ENCODE measurements at places on chromosomes 5 and 9. TPM values are rescaled to one million over a fixed set of nuclear protein-coding genes. Genes with fewer than 3 reads are reported as not detected.

DNA sequence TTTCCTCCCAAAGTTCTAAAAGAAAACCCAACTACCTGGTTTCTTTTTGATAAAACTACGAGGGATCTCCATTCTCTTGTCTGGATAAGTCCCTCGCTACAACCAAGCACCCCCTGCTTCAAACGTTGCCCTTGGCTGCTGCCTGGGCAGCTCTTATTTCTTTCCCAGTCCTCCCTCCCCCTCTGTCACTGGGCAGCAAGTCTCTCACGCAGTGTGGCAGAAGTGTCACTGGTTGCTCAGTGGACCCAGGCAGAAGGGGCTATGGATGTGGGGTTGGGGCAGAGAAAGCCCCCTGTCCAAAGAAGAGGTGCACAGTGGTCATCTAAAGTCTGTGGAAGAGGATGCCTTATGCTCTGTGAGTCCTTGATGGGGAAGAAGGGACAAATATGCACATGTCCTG lies 7.2 kb upstream of the SMIM32 start:
- peaks cover 14% of the 10 kb centered on the region for H3K27me3 ChIP-seq
- no peak overlapping the region for H3K4me3 ChIP-seq
- no peak overlapping the region for H3K27ac ChIP-seq
- H3K4me1 ChIP-seq, result no peaks in the 10 kb centered on the region
- no peaks in the 10 kb centered on the region for H3K36me3 ChIP-seq

GRCh38 chr5:143174714-143175398 lies 228.6 kb downstream of the NR3C1 start:
- H3K4me3 ChIP-seq, result no peak overlapping the region
- no peak for DNase-seq
- no peaks in the 10 kb centered on the region for H3K27me3 ChIP-seq
- H3K27ac ChIP-seq, result no peak overlapping the region

DNA sequence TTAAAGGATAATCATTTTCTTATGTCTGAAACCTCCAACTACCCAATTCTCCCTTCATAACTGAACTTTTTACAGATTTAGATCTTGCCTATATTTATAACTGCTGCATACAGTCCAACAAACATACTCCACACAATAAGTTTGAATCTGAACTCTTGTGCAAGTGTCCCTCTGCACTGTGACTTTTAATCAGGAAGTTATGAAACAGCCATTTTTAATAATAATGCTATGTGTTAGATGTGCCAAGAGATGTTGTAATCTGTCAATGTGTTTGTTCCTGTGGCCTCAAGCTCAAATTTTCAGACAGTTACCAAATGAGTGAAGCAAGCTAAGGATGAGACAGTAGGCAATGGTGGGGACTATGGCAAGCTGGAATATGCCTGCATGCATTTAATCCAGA lies 57.6 kb upstream of the MTAP start:
- H3K36me3 ChIP-seq, result no peaks in the 10 kb centered on the region
- no peak overlapping the region for H3K27ac ChIP-seq
- H3K27me3 ChIP-seq, result peaks cover 9% of the 10 kb centered on the region
- no peak overlapping the region for H3K4me3 ChIP-seq
- no peaks in the 10 kb centered on the region for H3K4me1 ChIP-seq
- DNase-seq, result no peak

GRCh38 chr9:89639367-89639795 lies 34.6 kb downstream of the GADD45G start:
- no peak overlapping the region for H3K4me3 ChIP-seq
- no peaks in the 10 kb centered on the region for H3K27me3 ChIP-seq
- DNase-seq, result no peak
- H3K36me3 ChIP-seq, result no peaks in the 10 kb centered on the region
- H3K4me1 ChIP-seq, result no peaks in the 10 kb centered on the region

DNA sequence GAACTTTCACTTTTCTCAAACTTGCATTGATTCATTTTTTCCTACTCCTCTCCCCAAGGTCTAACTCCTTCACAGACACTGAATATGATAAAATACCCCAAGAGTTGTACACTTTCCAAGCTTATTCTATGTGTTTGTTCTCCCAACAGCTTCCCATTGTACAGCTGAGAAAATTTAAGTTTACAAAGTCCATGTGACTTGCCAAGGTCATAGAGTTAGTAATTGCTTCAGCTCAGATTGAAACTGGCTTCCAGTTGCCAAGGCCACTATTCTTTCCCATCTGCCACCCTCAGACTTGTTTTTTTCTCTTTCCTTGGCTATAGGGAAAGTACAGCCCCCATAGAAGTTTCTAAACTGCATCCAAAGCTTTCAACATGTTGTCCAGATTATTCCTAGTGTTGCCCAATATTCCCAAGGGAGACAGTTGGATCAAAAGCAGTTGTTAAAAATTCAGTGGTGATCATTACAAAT lies 34.8 kb downstream of the TNFSF8 start:
- DNase-seq, result no peak
- no peak overlapping the region for H3K4me3 ChIP-seq
- H3K4me1 ChIP-seq, result peaks cover 50% of the 10 kb centered on the region
- peaks cover 14% of the 10 kb centered on the region for H3K36me3 ChIP-seq
- no peaks in the 10 kb centered on the region for H3K27me3 ChIP-seq

DNA sequence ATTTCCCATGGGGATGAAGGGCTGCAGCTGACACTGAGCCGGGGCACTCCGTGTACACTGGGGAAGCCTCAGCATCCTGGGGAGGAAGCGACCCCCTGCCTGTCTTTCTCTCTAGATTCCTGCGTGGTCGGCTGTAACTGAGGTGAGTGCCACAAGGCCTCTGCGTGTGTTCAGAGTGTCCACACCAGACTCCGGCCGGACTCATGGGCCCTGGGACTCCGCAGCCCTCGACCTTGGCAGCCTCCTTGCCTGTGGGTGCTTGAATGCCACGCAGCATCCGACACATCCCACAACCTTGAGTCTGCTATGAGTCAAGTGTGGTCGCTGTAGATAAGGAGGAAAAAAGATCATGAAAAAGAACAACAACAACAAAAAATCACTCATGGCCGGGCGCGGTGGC lies 23.4 kb downstream of the PAEP start:
- H3K4me3 ChIP-seq, result no peak overlapping the region
- no peaks in the 10 kb centered on the region for H3K36me3 ChIP-seq
- peaks cover 2% of the 10 kb centered on the region for H3K27me3 ChIP-seq
- no peak for DNase-seq

DNA sequence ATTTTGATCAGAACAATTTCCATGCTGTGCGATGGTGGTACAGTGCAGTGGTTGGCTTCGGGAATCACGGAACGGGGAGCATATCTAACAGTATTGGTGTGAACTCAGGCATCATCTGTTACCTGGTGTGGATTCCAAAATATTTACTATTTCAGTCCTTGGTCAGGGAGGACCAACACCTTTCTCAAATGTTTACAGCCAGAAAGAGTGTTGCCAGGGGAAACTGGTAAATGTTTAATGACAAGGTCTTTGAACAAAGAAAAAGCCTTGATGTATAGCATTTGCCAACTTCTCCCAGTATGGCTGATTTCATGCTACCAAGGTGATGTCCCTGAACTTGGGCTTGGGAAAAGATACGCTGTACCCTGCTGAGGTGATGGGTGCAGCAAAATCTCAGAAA lies 145.6 kb upstream of the POC5 start:
- no peak for DNase-seq
- H3K27me3 ChIP-seq, result peaks cover 29% of the 10 kb centered on the region
- H3K27ac ChIP-seq, result no peak overlapping the region
- H3K4me3 ChIP-seq, result no peak overlapping the region

The SLC6A18 gene
- not detected for total RNA-seq

The HABP4 gene
- total RNA-seq, result 7.3 TPM

All from activated naive CD4-positive, alpha-beta T cell treated with anti-CD3 and anti-CD28 coated beads for 36 hours (primary cell).